ENCODE measurements at places on chromosomes 2 and 18.
A peak's percentile ranks its signal among the peaks of the same experiment; 100 is the strongest.

DNA sequence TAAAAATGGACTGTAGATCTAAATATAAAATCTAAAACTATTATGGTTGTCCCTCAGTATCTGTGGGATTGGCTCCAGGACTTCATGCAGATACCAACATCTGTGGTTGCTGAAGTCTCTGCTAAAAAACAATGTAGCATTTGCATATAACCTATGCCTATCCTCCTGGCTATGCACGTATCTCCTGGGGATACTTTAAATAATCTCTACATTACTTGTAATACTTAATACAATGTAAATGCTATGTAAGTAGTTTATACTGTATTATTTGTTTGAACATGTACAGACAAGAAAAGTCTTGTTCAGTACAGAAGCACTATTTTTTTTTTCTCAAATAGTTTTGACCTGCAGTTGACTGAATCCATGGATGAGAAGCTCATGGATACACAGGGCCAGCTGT lies 134.9 kb downstream of the ZAP70 start:
- no peak for DNase-seq

- DNase-seq: no peak
Measured at GRCh38 chr18:59921384-59921891, 21.6 kb downstream of the PMAIP1 start.

DNA sequence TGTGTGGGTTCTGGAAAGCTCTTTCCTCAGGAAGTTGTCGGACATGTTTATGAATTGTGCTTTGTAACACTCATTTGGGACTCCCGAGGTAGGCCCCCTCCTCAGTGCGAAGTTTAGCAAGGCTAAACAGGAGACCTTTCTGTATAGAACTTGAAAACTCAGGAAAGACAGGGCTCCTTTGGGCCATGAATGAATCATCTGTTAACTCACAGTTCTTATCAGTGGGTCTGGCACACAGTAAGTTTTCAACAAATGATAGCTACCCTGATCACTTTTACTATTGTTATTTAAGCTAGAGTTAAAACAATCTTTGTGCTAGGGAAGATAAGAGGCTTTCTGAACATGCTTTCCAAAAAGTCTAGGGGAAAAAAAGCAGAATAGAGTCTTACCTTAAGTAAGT lies 430.5 kb upstream of the ETAA1 start:
- DNase-seq: no peak

DNA sequence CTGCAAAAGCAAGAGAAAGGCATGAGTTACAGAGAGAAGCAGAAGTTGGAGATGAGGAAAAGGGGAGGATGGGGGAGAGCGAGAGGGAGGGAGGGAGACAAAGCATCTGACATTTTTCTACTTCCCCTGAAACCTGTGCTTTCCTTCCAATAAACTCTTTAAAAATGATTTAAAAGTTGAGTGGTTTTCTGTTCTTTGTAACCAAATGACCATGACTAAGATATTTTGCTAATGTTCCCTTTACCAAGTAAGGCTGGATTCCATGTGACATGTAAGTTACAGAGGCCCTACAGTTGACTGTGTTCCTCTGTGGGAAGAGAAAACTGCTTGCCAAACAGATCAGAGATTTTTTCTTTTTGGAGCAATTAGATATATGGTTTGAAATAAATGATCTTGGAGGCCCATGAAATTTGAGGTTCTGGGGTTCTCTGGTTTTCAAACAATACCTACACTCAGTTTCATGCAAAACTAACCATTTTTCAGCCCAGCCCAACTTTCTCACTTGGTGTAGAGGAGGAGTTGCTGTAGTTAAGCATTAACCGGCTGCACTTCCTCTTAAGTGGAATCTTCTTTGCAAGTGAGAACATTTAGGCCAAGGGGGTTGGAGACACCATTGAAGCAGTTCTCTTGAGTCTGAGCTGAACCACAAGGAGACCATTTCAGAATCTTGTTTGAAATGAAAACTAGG lies 34.5 kb downstream of the INSIG2 start:
- no peak for DNase-seq

GRCh38 chr2:110790907-110791306 lies 58.5 kb downstream of the ACOXL start:
- no peak for DNase-seq

- no peak for DNase-seq
Measured at GRCh38 chr2:101728865-101729264, 31.4 kb downstream of the MAP4K4 start.

GRCh38 chr2:179898873-179899272 lies 37.5 kb upstream of the ZNF385B start:
- peak; percentile 15 for DNase-seq

DNA sequence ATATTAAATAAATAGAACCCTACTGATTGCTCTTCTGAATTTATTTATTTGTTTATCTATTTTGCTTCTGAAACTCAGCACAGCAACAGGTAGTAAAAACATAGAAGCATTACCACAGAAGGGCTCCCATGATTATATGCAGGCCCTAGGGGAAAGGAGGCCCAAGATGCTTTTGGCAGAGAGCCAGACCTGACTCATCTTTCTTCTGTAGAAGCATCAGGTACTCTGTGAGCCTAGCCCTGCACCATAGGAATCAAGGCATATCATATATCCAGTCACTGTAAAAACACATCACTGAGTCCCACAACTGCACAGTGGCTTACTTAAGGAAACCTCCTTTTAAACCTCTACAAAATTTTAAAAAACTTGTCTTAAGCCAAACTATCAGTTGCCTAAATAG lies 1.8 kb downstream of the SCN9A start:
- peak; percentile 29 for DNase-seq

DNA sequence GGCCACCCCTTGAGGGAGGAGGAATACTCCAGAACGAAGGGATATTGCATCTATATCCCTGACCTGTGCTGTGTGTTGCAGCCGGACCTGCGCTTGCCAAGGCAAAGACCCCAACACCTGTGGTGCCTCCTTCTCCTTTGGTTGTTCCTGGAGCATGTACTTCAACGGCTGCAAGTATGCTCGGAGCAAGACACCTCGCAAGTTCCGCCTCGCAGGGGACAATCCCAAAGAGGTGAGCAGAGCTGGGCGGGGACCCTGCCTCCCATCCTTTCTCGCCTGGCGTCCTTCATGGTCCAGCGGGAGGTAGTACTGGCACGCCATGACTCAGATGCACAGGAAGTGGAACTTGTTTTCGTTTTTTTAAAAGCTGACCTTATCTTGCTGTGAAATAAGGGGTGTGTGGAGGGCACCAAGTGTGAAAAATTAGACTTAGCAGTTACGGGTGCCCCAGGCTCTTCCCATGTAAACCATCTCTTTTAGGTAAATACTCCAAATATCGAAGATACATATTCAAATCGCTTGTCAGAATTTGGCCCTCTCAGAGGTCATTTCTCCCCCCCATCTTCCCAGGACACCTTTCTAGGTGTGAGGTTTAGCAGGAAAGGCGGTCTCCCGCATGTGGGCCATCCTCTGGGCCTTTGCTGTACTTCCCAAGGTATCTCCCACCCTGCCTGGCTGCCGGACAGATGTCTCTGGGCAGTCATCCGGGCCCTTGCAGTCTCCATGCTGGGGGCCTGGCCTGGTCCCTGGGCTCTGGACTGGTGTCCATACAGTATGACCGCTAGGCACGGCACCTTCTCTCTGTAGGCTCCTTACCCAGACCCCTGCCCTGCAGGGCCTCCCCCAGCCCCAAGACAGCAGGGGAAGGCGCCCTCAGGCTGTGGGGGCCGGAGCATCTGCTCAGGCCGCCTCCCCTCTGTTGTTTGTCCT lies 57.6 kb downstream of the BOLA3 start:
- DNase-seq: no peak

DNA sequence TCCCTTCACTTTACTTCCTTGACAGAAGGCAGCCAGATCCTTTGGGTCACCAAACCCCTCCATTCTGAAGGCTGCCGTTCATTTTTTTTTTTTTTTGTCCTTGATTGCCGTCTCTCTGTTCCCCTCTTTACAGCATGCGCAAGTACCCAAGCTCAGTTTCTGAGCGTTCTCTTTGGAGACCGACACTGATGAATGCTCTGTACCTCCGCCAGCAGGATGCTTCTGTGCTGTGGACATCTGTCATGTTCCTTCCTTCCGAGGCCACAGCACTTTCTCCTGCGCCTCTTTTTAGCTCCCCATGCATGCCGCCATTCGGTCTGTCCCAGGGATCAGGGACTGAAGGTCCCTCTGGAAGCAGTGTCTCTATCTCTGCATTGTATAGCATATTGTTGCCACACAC lies 278.7 kb upstream of the RAB12 start:
- no peak for DNase-seq

DNA sequence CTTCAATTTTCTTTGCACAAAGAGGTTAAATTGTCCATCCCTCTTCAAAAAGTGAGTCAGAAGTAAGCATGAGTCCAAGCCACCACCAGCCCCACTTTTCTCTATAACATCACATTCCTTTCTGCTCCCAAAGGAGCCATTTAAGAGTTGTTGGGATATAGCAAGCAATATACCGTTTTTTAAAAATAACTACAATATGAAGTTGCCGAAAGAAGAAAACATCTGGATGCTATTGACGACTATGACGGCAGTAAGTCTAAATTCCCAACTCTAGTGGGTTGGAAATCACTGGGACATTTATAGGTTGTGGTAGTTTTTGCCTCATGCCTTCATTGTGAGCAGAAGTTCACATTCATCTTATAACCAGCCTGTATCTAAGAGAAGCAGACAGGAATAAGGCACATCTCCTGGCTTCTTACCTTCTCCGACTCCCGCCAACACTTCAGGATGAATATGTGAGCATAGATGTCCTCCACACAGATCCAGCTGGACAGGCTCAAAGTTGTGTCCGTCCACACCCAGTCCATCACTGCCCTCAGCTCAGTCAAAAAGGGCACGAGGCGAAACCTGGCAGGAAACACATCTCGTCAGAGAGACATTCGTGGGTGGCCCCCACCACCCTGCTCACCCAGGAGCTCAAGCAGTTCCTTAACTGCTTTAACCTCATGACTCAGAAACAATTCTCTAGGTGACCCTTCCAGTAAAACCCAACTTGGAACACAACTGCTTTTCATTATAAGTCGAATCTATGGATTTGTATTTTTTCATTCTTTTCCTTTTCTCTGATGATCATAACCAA lies 163.6 kb downstream of the NAPG start:
- no peak for DNase-seq

DNA sequence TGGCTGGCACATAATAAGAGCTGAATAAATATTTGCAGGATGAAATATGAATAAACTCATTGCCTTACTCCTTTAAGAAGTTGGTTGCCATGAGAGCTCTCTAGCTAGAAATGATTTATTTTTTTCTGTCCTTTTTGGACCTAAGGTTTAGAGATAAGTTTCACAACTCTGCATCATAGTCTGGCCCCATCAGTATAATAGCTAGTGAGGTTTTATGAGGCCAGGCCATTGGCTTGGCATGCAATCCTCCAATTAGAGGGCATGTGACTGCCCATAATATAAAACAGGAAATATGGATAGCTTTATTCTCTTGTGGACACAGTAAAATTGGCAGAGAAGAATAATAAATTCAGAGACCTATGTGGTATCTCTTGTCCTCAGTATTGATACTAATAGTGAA lies 26.2 kb upstream of the INSIG2 start:
- no peak for DNase-seq

DNA sequence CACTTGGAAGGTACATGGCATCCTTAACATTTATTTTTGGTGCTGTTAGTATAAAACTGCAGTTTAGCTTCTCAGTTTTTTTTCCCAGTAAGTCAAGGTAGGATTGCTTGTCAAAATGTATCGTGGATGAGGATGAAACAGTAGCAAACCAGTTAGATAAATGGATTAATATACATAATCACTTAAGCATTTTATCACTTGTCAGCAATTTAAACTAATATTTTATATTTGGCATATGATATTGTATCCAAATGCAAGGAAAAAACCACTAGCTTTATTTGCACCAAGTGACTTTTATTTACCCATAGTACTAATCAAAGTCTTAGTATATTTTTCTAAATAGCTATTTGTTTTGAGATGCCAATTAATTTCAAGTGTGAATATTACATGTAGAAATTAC lies 137.7 kb upstream of the XIRP2 start:
- no peak for DNase-seq

DNA sequence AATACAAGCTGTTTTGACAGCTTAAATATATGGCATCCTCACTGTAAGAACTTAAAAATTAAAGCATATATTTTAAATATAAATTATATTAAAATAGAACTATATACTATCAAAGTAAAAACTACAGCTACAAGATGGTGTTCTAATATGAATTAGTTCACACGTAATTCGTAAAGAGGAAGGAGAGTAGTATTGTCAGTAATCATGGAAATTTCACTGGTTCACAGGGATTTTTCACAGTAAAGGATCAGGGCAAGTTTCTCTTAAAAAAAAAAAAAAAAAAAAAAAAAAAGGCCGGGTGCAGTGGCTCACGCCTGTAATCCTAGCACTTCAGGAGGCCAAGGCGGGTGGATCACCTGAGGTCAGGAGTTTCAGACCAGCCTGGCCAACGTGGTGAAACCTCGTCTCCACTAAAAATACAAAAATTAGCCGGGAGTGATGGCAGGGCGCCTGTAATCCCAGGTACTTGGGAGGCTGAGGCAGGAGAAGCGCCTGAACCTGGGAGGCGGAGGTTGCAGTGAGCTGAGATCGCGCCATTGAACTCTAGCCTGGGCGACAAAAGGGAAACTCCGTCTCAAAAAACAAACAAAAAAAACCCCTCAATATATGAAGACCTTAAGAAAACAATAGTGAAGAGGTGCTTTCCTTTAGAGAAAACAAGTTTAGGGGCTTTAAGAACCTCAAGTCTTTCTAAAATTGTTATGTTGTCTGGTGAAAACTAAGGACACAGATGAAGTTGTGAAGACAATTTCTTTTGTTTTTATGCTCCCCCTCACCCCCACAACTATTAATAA lies 32.5 kb downstream of the PNO1 start:
- no peak for DNase-seq

DNA sequence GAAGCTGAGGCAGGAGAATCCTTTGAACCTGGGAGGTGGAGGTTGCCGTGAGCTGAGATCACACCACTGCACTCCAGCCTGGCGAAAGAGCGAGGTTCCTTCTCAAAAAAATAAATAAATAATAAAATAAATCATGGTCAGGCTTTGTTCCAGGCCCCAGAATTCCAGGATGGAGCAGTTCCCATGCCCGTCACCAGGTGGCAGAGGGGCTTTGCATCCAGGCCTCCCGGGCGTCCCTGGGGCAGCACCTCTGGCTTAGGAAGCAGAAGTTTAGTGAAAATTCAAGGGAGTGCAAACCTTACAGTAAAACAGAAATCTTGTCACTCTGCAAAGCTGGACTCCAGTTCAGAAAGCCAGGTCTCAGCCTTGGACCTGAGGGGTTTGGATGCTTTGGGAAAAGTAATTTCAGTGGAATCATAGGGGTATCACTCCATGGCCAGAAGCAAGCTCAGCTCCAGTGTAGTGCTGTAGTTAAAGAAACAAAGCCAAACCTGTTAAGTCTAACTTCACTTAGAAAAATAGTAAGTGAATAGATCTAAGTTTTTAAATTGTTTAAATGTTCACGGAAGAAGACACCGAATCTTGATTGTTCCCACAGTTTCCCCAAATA lies 512.7 kb downstream of the CMPK2 start:
- no peak for DNase-seq

- no peak for DNase-seq
Measured at GRCh38 chr2:204134421-204134820, 197.9 kb downstream of the ICOS start.

- DNase-seq: no peak
Measured at GRCh38 chr2:30629866-30630265, 177.4 kb downstream of the CAPN13 start.

DNA sequence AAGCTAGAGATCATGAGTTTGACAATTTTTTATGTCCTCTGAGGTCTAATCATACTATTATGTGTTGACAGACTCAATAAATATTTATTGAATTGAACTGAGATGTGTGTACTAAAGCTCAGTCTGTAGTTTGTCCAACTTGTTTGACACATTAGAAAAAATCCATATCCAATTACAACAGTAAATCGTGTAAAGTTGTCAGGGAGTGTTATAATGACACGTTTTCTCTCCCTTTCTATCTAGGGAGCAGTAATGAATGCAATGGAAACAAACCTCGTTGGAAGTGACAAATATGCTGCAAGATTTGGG lies 28.4 kb downstream of the ITGA4 start:
- DNase-seq: no peak

All from hematopoietic multipotent progenitor cell treated with erythropoietin and hydrocortisone succinate and interleukin-3 and kit ligand, for 15 days (in vitro differentiated cells).